ENCODE measurements at places on chromosomes 12 and 14.

- no peak for DNase-seq
Measured at GRCh38 chr12:124740691-124741137, 123.0 kb downstream of the SCARB1 start.

GRCh38 chr12:28586481-28586880 lies 396.2 kb downstream of the CCDC91 start:
- DNase-seq = no peak

- DNase-seq = no peak
Measured at GRCh38 chr14:68084256-68084655, 264.7 kb downstream of the RAD51B start.

GRCh38 chr12:119683413-119683812 lies 15.5 kb downstream of the PRKAB1 start:
- DNase-seq = no peak

DNA sequence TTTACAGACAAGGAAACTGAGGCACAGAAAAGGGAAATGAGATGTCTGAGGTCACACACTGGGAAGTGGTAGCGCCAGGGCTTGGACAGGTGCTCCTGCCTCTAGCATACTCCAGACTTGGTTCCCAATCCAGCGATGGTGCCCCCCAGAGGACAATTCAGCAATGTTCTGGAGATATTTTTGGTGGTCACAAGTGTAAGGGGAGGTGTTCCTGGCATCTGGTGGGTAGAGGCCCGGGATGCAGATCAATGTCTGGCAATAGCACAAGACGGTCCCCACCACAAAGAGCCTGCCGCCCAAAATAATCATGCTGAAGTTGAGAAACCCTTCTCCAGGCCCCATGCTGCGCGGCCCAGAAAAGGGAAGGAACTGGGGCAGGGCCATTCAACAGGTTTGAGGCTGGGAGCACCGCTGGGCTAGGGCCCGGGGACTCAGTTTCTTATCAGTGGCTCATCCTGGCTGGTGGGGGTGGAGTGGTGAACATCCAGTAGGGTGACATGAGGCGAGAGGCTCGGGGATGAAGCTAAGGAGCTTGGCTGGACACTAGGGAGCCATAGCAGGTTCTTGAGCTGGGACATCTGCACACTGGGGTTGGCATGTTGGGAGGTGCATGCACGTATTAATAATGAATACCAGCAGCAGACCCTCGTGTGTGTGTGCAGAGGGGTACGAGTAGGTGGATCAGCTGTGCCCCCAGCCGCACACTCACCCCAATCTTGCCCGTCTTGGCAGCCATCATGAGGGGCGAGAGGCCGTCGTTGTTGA lies 35.1 kb downstream of the TRPV4 start:
- no peak for DNase-seq

GRCh38 chr14:51458563-51458955 lies 193.2 kb upstream of the FRMD6 start:
- DNase-seq = no peak

DNA sequence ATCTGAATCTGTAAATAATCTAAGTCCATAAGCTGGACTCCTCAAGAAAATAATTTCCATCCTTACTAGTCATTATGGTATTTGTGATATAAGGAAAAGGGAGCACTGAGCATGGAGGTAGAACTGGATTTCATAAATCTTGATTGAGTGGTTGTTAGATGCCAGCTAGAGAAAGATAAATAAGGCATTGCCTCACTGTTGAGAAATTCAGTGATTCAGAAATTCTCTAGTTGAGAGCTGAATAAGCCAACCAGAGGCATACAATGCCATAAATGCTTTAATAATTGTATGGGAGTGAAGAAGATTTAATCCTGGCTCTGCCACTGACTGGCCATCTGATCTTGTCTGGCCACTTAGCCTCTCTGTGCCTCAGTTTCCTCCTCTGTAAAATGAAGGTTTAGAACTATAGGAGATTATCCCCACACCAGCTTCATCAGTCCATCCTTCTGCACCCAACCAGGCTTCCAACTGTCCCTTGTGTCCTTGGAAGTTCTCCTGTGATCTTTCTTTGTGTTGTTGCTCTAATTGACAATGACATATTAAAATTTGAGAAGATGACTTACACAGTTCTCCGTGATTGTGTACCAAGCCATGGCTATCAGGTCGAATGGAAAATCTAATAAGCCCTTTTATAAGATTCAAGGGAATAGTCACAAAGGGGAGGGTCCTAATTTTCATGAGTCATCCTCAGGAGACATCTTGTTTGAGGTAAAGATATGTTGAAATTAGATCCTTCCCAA lies 394.3 kb downstream of the EGLN3 start:
- DNase-seq = no peak

DNA sequence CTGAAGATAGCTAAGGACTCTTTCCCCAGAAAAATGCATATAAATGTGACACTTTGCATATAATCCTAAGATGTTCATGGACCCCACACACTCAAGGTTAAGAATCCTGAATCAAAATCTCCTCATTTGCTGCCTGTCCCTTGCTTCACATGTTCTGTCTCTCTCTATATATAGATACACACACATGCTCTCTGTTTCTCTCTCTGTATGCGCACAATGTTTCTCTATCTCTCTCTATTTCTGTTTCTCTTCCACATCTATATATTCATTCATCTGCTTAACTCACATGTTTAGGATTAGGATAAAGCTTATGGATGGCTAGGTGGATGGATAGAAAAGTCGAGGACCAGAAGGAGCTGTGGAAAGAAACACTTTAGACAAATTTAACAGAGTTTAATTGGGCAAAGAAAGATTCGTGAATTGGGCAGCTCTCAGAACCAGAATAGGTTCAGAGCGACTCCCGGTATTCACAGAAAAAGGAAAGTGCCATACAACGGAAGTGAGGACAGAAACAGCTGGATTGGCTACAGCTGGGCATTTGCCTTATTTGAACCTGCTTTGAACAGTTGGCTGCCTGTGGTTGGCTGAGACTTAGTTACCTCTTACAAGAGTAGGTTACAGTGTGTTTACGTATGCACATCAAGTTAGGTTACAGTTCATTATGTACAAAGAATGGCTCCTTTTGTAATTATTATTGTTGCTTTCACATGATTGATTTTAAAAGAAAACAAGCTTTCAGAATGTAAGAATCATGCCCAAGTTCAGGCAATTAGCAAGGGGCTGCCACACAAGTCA lies 57.6 kb downstream of the EMP1 start:
- DNase-seq = no peak

- DNase-seq = no peak
Measured at GRCh38 chr14:43369710-43370564, 1137.1 kb downstream of the FSCB start.

DNA sequence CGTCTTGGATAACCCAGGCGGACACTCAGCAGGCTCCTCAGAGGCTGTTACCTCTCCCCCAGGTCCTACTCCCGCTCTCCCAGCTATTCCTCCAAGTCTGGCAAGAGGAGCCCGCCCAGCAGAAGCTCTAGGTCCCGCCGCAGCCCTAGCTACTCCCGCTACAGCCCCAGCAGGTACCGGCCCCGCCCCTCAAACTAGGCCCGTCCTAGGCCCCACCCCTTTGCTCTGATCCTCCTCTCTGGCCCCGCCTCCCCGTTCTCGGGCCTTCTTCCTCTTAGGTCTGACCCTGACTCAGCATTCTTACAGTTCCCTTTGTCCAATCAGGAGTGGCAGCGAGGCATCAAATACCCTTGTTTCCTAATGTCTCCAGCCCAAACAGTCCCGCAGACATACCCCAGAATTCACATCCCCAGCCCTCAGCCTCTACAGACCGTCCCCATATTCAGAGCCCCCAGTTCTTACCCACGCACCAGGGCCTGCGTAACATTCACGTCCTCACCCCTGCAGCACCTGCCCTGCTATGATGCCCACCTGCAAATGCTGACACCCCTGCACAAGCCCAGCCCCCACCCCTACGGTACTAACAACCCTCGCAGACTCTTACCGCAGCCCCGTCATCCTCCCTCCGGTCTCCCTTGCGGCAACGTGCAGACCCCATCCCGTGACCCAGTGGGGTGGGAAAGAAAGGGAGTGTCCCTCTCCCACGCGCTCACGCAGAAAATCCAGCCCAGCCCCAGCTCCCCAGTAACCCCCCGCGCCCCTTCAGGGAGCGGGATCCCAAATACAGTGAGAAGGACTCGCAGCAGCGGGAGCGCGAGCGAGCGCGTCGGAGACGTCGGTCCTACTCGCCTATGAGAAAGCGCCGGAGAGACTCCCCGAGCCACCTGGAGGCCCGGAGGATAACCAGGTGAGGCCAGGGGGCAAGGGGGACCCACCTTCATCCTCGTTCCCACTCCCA lies 25.0 kb upstream of the HSPB8 start:
- DNase-seq = no peak

Measured in cortex of kidney (tissue), 1 donor.